ENCODE measurements at places on chromosomes 7 and 10. TPM values are rescaled to one million over a fixed set of nuclear protein-coding genes. Genes with fewer than 3 reads are reported as not detected.

GRCh38 chr10:11450427-11450826, 161.0 kb downstream of the USP6NL start:
- no peak for DNase-seq

GRCh38 chr10:105185161-105185560, 544.1 kb downstream of the SORCS3 start:
- no peak for DNase-seq

GRCh38 chr7:105473163-105473562, 48.9 kb downstream of the PUS7 start:
- no peak for DNase-seq

DNA sequence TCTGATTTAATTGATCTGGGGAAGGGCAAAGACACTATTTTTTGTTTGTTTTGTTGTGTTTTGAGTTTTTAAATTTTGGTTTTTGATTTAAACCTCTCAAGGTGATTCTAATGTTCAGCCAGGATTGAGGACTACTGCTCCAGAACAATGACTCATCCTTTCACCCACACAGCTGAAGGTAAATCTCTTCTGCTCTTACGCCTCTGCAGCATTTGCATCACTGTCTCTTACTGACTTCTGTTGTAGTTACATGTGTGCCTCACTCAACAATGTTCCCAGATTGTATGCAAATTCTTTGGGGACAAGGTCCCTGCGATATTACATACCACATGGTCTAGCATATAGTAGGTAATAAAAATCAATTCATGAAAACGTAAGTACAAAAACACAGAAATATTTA, 467.5 kb upstream of the LRRN3 start:
- no peak for DNase-seq

GRCh38 chr7:1716263-1717094, 46.4 kb downstream of the ELFN1 start:
- DNase-seq, result no peak

DNA sequence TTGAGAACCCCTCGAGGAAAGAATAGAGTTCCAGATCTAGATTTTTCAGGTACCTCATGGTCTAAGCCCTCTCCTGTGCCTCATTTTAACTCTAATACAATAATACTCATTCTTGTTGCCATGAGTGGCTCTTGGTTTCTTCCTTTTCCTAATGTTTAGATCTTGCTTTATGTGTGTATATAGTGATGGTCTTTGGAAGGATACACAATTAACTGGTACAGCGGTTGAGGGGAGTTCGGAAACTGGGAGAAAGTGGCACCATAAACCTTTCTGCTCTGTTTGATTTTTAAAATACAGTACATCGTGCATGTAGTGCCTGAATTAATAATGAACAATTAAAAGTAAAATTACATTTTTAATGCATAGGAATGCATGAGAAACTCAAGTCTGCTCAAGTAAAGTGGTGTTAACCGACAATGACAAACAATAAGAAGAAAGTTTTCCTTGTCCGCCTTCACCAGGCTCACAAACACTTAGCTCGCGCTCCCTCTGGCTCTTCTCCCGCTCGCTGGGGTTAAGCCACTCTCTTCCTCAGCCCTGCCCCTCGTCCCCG, 386 bp upstream of the EIF4EBP2 start:
- DNase-seq, result no peak

DNA sequence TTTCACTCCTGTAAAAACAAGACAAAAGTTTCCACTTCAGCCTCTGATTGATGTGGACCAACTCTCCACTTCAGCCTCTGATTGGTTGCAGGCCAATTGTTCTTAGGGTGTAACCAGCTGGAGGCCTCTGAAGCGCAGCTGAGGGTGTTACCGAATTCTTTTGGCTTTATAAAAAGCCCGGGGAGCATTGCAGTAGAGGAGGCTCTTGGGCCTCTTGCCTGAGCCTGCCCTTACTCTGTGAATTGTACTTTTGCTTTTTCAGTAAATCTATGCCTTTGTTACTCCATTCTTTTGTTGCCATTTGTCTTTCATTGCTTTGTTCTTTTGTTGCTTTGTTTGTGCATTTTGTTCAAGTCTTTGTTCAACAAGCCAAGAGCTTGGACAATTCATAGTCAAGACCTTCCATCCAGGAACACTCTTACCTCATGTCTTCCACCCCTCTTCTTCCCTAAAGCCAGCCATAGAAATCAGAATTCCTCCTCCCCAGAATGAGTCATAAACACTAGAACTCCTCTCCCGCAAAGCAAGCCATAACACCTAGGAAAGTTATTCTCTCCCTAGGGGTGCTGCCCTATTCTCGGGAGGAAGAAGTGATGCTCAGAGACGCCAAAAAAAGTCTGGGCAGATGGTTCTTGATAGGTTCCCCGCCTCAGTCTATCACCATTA, 53.5 kb upstream of the ARMC3 start:
- DNase-seq, result no peak

- no peak for DNase-seq
Observed at GRCh38 chr7:16463520-16463919, 2.0 kb downstream of the SOSTDC1 start.

The OR6V1 gene
- not detected for total RNA-seq

The PRKRIP1 gene
- 22.6 TPM for total RNA-seq

The IGFBP3 gene
- 1.1 TPM for total RNA-seq

The FKBP6 gene
- not detected for total RNA-seq
